ENCODE measurements at places on chromosomes 3 and 15.

DNA sequence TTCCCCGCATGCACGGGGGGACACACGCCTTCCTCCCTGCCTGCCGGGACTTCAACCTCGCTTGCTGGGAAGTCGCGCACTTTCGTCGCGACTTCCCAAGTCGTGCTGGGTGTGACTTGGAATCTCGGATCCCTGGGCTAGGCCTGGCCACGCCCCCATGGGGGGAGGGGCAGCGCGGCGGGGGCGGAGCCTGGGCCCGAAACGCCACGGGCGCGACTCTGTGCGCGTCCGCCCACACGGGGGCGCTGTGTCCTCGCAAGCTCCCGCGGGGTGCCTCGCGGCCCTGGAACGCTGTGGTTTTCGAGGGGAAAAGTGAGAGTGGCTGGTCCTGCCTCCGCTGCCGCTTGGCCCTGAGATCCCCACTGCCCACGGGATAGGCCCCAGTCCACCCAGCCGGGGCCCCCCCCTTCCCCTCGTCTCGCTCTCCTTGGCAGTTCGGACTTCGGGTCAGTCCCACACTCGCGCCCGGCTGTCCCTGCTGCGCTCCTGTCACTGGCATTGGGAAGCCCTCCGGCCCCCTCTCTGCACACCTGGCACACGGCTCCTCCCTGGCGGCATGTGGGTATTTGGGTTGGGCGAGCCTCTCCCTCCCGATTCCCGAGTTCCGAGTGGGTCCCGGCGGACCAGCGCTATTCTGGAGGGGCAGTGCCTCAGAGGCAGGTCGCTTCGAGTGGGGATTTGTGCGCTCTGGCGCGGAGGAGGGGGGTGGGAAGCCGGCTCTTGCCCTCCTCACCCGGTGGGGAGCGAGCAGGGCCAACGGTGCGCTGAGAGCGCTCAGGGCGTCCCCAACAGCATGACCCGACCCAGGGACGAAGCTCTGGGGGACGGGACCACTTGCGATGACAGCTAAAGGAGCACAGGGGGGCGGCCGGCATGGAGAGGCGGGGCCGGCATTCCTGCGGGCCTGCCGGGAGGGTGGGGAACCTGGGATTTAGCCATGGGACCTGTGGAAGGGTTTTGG lies 23.6 kb downstream of the SEC61A1 start:
- DNase-seq, result peak; percentile 90

DNA sequence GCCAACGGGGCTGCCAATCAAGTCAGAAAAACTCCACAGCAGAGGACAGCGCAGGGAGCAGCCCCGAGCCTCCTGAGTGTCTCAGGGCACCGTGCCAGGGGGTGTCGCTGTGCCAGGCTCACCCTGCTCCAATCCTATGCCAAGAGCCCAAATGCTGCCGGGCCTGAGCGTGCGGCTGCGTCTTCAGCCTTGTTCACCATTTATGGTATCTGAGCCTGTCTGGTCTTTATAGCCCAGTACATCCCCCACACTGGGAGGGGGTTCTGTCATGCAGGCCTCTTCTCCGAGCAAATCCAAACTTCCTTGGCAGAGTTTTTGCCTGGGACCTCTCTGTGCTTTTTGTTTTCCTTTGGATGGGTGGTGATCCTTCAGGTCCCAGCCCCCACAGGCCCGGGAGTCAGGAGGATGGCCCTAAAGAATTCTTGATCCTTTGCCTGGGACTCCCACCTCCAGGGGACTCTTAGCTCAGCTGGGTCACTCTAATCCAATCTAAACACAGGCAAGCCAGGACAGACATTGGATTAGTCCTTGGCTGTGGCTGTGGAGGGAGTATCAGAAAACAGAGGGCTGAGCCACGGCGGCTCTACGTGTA lies 135.1 kb upstream of the HACD2 start:
- no peak for DNase-seq

- peak; percentile 95 for DNase-seq
Observed at GRCh38 chr15:100350434-100351226, 8.9 kb upstream of the ADAMTS17 start.

GRCh38 chr3:146493761-146494160 lies 24.4 kb upstream of the PLSCR2 start:
- DNase-seq, result no peak

DNA sequence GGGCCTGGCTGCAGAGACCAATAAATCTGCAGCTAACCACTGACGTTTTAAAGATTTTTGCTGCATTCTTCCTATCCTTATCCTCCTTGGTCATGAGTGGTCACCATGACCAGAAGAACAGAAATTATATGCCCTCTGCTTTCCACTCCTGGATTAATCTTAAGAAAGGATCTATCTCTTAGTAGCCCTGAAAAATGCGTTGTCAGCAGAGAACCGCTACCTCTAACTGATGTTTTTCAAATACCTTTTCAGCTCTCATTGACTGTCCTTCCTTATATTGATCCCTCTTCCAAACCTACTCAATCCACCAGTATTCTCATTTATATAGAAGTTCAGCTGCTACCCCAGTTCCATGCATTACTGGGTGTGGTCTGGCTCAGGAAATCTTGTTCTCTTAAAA lies 610.1 kb downstream of the MECOM start:
- no peak for DNase-seq

DNA sequence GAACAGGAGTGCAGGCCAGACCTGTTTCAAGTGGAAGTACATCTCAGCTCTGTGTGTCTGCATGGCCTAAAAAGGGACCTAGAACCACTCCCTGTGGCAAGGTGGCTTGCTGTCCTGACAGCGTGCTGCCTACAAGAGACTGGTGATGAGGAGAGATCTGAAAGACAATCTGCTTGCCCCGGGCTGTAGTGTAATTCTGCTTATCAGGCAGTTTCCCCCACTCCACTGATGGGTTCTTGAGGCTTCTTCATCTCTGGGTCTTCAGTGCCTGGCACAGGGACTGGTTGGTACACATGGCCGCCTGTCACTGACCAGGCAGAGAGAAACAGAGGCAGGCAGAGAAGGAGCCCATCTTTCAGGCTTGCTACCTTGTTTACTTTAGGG lies 57.6 kb downstream of the HEG1 start:
- DNase-seq, result no peak

DNA sequence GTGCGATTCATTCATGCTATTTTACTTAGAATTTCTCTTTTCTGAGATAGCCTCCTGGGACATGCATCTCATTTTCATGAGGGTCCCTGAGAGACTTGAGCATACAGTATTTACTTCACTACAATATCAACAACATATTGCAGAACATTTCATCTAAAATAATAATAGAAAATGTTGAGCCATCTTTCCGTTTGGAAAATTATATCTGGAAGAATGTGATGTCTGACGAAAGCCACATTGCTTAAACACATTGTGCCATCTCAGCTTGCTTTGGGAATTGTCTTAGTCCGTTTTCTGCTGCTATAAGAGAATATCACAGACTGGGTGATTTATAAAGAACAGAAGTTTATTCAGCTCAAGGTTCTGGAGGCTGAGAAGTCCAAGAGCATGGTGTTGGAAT lies 55.5 kb downstream of the DPH6 start:
- no peak for DNase-seq

DNA sequence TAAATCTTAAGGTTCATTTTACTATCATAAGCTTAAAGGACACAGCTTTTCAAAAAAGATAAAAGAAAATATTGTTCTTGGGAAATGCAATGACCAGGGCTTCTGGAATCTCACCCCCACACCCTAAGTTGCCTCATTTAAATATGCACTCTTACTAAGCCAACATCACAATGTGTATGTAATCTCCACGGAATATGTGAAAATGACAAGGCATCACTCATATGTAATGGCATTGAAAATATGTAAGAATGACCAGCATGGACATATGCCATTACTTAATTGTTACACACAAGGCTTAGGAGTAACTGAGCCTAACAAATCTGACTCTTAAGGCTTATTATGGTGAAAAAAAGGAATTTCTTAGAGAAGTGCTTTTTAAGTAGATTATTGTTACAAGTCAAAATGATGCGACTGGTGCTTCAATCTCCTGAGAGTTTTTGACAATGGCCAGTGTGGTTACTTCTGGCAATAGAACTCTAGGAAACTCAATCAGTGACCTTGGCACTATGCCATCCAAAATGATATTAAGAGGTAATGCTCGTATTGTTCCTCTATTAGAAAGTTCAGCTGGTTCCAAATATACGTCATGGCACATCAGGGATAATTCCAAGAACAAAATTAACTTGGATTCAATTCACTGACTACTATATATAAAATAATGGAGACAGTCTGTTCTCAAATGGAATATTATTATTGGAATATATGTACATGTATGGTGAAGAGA lies 290.0 kb upstream of the PLSCR5 start:
- no peak for DNase-seq

- DNase-seq, result no peak
Observed at GRCh38 chr3:28646435-28646834, 297.8 kb upstream of the AZI2 start.

DNA sequence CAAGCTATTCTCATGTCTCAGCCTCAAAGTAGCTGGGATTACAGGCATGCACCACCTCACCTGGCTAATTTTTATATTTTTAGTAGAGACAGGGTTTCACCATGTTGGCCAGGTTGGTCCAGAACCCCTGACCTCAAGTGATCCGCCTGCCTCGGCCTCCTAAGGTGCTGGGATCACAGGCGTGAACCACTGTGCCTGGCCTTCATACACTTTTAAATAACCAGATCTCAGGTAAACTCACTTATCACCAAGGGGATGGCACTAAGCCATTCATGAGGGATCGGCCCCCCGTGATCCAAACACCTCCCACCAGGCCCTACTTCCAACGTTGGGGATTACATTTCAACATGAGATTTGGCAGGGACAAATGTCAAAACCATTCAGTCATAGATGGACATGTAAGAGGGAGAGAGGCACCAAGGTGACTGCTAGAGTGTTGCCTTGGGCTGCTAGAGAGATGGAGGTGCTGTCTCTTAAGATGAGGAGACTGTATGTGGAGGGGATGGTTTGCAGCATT lies 13.3 kb upstream of the DOCK3 start:
- DNase-seq, result no peak

- DNase-seq, result no peak
Observed at GRCh38 chr3:54557538-54558428, 370.1 kb downstream of the LRTM1 start.

- no peak for DNase-seq
Observed at GRCh38 chr3:159233734-159234133, 431.9 kb downstream of the MFSD1 start.

DNA sequence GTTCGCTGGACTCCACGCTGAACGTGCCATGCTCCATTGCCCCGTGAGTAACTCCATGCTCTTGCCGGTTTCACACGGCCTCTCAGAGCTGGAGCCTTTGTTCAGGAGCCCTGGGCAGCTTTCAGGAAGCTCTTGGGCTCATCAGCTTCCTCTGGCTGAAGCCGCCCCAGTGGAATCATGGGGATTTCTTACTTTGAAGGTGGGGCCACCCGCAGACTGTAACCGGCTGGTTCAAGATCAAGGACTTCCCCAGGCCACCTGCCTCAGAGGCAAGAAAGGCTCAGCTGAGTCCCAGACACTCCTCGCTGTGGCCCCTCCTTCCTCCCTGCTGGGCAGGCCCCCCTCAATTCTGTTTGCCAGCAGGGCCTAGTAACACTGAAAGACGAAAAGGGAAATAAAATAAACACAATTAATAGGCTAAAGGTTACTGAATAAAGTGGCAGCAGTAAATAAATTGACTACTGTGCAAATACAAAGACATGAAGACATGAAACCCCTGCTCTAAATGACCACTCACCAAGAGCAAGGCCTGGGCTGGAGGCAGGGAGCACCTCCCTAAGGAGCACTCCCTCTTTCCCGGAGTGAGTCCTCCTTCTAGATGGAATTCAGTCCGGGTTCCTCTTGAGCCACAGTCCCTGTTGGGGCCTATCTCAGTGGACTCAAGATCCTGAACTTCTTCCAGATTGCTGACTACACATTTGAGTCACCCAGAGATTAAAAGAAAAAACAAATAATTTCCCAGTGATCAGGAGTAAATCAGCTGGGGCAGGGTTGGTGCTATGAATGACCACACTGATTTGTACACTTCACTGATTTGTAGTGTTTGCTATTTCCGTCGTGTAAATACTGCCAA lies 51.0 kb downstream of the ZDHHC19 start:
- DNase-seq, result no peak

GRCh38 chr3:187640569-187641059 lies 29.6 kb downstream of the SST start:
- DNase-seq, result no peak

GRCh38 chr3:127525373-127525772 lies 65.2 kb downstream of the TPRA1 start:
- DNase-seq, result peak; percentile 36

GRCh38 chr15:58453931-58454793 lies 22.4 kb downstream of the LIPC start:
- no peak for DNase-seq

GRCh38 chr3:66439666-66440344 lies 61.0 kb downstream of the LRIG1 start:
- no peak for DNase-seq

DNA sequence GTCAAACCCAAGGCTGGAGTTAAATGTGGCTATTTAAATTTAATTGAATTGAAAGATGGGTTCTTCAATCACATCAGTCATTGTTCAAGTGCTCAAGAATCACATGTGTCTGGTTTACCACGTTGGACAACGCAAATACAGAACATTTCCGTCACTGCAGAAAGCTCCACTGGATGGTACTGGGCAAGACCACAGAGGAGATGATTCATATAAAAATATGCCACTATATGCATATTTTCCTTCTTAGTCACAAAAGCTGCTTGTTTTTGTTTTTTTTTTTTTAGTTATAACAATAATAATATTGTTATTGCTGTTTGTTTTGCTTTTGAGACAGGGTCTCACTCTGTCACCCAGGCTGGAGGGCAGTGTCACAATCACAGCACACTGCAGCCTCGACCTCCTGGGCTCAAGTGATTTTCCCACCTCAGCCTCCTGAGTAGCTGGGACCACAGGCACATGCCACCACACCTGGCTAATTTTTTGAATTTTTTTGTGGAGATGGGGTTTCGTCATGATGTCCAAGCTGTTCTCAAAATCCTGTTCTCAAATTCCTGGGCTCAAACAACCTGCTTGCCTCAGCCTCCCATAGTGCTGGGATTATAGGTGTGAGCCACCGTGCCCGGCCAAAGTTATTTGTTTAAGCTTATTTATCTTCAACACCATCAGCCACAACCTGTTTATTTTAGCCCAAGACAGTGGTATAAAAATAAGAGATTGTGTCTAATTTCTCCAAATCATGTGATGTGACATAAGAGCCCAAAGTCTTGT lies 19.4 kb downstream of the RTP3 start:
- DNase-seq, result no peak

- peak; percentile 99 for DNase-seq
Observed at GRCh38 chr15:45402162-45402954, 24.0 kb upstream of the GATM start.

DNA sequence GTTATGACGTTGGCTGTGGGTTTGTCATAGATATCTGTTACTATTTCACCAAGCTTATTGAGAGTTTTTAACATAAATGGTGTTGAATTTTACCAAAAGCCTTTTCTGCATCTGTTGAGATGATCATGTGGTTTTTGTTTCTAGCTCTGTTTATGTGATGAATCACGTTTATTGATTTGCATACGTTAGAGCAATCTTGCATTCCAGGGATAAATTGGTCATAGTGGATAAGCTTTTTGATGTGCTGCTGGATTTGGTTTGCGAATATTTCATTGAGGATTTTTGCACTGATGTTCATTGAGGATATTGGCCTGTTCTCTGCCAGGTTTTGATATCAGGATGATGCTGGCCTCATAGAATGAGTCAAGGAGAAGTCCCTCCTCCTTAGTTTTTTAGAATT lies 117.8 kb downstream of the DOCK3 start:
- no peak for DNase-seq

- no peak for DNase-seq
Observed at GRCh38 chr3:59121346-59122144, 71.7 kb upstream of the CFAP20DC start.

- peak; percentile 70 for DNase-seq
Observed at GRCh38 chr15:73240866-73241499, 127.8 kb downstream of the HCN4 start.
